DMS79 treated with DMSO at 0.1 percent for 48 hours (cell line): ENCODE measurements at places on chromosomes 12 and 14.

DNA sequence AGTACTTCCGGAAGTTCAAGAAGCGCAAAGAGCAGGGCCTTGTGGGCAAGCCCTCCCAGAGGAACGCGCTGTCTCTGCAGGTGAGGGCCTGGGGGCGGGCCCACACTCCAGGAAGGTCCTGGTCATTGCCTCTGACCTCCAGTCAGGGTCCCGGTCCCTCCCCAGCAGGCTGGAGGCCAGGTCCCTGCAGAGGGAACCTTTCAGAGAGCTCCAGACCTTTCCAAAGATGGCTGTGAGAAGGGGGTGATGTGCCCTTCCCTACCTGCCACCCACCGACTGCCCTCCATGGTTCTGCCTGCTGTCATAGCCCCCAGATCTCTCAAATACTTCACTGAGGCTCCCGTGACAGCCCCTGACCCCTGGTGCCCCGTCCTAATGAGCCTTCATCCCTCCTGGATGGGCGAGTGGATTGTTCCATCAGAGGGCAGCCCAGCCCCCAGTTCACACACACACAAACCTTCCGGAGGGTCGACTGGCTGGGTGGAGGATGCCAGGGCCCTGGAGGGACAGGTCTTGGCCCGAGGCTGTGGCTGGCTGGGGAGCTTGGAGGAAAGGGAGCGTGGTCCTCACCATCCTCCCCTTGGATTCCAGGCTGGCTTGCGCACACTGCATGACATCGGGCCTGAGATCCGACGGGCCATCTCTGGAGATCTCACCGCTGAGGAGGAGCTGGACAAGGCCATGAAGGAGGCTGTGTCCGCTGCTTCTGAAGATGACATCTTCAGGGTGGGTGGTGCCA lies 117.5 kb upstream of the FKBP4 start:
- DNase-seq = no peak

- DNase-seq = no peak
Observed at GRCh38 chr12:84911271-84912197, 1.1 kb downstream of the SLC6A15 start.

DNA sequence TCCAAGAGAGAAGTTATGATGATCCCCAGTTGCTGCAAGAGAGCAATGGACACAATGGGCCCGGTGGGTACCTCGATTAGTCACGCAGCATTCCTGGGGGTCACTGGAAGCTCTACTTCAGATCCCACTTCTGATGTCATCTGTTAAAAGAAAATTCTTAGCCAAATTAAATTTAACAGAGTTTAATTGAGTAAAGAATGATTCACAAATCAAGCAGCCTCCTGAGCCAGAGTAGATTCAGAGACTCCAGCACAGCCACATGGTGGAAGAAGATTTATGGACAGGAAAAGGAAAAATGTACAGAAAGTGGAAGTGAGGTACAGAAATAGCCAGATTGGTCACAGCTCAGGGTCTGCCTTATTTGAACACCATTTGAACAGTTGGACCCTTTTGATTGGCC lies 107.5 kb downstream of the SPTSSA start:
- no peak for DNase-seq

GRCh38 chr12:101799774-101800173 lies 31.0 kb downstream of the GNPTAB start:
- DNase-seq = no peak

DNA sequence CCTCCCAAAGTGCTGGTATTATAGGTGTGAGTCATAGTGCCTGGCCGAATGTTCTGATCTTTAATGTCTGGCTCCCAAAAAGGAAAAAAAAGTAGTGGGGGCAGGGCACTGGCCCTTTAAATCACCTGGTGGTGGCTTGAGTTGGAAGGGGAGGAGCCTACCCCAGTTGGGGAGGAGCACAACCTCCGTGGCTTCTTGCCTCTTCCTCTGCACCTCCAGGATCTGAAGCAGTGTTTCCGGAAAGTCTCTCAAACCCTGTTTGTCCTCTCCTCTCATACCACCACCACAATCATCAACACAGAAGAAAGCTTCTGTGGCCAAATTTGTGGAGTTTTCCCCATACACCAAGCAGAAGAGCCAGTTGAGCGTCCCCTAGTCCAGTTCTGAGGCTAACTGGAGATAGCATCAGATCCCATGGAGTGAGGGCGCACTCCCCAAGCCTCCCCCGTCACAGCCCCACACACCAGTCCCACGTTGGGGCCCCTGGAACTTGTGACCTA lies 24.3 kb upstream of the RCOR1 start:
- DNase-seq = no peak

DNA sequence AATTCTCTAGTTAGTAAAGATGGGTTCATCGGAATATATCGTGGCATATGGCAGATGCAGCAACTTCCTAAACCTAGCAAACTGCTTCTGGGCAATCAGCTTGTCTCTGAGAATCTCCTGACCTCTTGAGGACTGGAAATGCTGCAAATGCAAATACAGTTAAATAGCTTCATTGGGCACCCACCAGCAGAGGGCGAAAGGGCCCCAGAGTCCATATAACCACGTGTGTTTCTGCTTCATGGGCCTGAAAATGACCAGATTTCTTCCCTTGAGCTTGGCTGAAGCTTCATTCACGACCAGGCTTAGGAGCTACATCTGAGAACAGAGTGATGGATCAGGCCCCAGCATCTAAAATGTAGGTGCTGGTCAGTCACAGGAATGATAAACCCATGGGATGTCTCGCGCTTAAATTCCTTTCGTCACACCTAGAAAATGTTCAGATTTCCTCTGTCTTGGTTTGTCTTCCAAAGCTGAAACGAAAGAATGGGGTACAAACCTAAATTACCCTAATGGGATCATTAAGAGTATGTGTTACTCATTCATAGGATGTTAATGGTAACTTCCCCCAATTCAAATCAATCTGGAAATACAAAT lies 1482.5 kb upstream of the TMEM132C start:
- DNase-seq = no peak
